ENCODE measurements at places on chromosomes 16 and 17.
A peak's percentile ranks its signal among the peaks of the same experiment; 100 is the strongest.

DNA sequence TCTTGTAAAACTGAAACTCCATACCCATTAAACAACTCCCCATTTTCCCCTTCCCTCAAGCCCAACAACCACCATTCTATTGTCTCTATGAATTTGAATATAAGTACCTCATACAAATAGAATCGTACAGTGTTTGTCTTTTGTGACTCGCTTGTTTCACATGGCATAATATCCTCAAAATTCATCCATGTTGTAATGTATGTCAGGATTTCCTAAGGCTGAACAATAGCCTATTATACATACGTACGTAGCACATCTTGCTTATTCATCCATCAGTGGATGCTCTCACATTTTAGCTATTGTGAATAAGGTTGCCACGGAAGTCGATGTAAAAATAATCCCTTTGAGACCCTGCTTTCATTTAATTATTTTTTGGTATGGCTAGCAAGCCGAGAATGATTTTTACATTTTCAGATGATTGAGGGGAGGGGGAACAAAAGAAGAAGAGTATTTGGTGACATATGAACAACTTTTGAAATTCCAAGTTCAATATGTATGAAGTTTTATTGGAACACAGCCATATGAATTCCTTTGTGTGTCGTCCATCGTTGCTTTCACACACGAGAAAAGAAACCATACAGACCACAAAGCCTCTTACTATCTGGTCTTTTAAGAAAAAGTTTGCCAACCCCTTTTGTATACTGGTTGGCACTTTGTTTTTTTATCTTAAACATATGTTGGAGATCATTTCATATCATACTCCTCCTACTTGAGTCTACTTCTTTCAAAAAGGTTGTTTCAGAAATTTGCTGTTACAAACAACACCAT lies 371.2 kb downstream of the NPIPA8 start:
- DNase-seq, result no peak

GRCh38 chr16:82013139-82013538 lies 1.9 kb upstream of the SDR42E1 start:
- DNase-seq, result no peak

- DNase-seq, result no peak
These were observed 23.0 kb downstream of the WNT3 start for GRCh38 chr17:46795379-46795952.

DNA sequence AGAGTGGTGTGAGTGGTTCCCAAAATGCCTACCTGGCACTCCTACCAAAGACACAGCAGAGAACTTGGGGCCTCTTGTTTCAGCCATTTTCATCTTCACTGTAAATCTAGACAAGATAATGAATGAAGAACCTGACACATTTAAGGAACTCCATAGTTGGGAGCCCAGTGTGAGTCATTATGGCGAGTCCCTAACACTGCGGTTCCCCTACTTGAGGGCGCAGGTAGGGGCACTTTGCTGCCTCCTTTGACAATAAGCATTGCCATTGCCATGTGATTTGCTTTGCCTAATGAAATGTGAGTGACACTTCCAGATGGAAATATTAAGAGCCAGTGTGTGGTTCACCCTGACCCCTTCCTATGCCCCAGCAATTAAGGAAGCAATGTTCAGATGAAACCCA lies 517.6 kb downstream of the MAF start:
- no peak for DNase-seq

DNA sequence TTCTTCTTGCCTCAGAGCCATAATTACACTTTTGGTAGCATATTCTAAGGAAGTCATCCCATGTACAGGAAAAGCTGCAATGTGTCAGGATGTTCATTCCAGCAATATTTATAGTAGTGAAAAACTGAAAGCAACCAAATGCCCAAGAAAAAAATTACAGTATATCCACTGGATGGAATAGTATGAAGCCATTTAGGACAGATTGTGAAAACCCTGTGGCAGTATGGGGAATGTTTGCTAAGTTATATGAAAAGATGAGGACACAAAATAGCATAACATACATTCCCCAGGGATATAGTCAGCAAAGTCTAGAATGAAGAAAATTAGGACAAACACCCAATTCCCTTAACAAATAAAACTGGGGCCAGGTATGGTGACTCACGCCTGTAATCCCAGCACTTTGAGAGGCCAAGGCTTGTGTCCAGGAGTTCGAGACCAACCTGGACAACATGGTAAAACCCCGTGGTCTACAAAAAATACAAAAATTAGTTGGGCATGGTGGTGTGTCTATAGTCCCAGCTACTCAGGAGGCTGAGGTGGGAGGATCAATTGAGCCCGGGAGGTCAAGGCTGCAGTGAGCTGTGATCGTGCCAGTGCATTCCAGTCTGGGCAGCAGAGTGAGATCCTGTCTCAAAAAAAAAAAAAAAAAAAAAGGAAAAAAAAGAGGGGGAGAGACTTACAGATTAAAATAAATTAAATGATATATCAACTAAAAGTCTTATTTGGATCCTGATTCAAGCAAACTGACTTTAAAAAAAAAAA lies 2.3 kb downstream of the LRRC3C start:
- peak; percentile 78 for DNase-seq

DNA sequence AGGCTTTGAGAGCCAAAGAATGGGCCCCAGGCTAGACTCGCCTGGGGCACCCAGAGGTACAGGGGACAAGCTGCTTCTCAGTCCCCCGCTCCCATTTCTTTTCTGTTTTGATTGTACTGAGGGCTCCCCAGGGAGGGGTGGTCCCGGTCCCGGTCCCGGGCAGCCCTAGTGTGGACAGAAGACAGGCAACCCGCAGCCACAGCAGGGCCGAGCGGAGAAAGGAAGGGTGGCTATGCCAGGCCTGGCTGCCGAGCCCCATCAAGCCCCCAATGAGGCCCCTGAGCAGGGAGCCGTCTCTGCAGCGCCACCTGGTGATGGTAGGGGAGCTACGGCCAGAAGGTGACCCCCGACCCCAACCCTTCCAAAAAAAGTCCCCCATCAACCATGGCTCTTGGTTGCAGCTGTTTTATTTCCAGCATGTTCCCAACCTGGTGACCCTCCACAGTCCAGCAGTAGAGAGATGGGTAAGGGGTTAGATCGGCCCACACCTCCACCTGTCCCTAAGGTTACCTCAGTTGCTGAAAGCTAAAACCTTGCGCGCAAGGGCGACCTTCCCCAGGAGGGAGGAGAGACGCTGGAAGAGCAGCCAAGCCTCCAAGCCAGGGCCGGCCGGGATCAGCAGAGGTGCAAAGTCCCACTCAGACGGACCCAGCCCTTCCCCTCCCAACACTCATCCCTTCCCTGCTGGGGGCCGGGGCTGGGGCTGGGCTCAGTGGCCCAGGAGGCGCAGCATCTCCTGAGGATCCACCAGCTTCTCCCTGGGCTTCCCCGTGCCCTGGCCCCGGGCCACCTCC lies 2.6 kb upstream of the GRIN2C start:
- DNase-seq, result no peak

- peak; percentile 78 for DNase-seq
These were observed 9.1 kb downstream of the FOXK2 start for GRCh38 chr17:82528484-82529265.

- no peak for DNase-seq
These were observed 4.1 kb downstream of the KRT25 start for GRCh38 chr17:40751065-40751464.

GRCh38 chr17:9209781-9210370 lies 188.6 kb downstream of the NTN1 start:
- DNase-seq, result no peak

GRCh38 chr17:4341616-4341977 lies 24.9 kb downstream of the UBE2G1 start:
- DNase-seq, result no peak

- no peak for DNase-seq
These were observed 6.6 kb downstream of the HSD11B2 start for GRCh38 chr16:67437513-67437912.

DNA sequence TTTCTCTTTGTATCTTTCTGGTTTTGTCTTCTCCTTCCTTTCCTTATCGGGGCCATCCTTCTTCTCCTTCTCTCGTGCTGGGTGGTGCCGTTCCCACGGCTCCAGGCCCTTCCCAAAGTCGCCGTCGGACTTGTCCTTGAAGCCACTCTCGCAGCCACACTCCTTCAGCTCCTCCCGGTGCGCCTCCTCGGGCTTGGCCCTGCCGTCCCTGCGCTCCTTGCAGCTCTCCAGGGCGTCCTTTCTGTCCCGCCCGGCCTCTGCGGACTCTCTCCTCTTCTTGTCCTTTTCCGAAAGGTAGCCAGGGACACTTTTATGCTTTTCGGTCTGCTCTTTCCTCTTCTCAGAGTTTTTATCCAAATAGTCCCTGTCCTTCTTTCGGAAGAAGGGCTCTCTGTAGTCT lies 65.9 kb downstream of the ZNF778 start:
- DNase-seq, result no peak

Data from bronchial epithelial cell (primary cell).